ENCODE measurements at places on chromosomes 12 and 14.

DNA sequence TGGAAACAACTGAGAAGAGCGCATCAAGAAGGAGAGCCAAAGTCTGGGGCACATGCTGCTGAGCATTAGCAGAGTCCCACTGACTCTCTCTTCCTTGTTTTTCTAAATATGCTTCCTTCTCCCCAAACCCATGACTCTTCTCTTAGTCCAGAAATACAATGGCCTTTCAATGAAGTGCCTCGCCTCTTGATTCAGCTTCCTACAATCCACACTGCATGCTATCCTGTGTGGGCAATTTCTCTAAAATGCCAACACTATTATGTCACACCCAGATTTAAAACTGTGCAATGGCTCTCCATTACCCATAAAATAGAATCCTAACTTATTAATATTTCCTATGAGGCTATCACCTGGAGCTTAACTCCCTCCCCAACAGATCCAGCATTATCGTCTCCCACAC, 198.6 kb downstream of the RPAP3 start:
- peak; percentile 71 for DNase-seq

DNA sequence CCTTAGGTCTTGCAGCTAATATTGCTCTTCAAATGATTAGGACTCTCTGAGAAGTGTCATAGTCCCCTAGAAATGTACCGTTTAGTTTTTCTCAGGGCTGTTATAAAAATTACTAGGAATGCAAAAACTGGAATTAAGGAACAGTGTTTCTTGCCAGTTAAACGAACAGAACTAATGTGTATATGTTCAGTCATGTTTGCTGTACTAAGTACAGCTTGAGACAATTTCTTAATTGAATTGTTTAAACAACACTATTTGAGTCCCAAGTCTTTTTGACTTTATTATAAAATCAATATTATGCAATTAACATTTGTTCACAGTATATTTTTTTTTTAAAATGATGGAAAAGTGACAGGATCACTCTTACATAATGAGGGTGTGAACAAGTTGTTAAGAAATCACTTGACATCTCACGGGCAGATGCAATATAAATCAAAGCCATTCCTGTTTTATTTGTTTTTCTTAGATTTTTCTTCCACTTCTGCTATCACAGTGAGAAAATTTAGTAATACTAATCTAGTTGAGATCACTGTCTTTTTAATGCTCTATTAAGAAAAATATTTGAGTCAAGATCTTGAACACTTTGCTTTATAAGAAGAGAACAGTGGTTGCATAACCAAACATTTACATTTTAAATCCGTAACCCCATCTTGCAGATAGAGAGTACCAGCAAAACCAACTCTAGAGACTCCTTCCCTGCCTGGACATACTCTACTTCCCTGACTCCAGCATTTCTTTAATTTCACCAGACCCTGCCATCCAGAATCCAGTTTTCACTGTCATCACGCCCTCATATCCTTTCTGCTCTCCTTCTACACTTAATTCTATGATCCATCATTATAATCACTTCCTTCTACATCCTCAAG, 140.7 kb upstream of the KITLG start:
- no peak for DNase-seq

DNA sequence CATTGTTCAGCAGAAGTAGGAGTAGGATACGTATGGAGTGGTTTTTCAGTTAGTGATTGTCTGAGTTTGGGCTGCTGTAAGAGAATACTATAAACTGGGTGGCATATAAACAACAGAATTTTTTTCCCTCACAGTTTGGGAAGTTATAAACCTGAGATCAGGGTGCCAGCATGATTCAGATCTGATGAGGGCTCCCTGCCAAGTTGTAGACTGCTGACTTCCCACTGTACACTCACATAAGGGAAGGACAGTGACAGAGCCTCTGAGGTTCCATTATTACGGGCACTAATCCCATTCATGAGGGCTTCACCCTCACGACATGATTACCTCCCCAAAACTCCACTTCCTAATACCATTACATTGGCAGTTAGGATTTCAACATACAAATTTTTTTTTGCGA, 50.7 kb downstream of the ACSM4 start:
- peak; percentile 32 for DNase-seq

DNA sequence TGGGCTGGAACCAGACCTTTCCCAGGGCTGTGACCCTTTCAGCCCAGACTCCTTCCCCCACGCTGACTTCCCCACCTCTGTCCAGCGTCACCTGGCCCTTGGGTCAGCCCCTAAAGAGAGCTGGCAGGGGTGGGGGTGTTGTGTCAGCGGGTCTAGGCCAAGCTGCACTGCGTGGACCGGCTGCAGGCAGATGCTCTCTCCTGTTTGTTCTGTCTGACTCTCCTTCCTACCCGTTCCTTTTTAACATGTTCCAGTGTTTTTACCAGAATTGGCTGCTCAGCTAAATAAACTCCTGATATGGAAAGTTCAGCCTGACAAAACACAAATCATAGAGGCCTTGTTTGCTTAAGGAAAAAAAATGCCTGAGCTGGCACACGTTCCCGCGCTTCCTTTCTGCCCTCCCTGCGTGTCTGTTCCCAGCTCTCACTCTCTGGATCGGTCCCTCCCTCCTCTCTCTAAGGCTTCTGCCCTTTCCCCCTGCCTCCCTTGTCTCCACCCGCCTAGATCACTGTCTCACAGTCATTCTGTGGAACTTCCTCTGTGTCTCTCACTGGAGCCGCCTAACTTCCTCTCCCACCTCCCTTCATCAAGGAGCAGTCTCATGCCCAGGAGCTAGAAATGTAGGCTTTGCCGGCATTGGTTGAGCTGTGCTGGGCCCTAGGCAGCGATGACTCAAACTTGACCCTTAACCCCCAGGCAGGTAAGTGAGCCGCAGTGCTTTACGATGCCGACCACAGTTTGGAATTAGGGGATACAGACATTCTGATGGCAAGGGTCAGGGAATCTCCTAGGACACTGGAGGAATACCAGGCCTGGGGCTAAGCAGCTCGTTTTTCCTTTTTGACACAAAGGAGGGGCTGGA, 15.5 kb upstream of the MLXIP start:
- DNase-seq: peak; percentile 91

- peak; percentile 82 for DNase-seq
Observed at GRCh38 chr12:69392179-69392928, 32.8 kb downstream of the YEATS4 start.

DNA sequence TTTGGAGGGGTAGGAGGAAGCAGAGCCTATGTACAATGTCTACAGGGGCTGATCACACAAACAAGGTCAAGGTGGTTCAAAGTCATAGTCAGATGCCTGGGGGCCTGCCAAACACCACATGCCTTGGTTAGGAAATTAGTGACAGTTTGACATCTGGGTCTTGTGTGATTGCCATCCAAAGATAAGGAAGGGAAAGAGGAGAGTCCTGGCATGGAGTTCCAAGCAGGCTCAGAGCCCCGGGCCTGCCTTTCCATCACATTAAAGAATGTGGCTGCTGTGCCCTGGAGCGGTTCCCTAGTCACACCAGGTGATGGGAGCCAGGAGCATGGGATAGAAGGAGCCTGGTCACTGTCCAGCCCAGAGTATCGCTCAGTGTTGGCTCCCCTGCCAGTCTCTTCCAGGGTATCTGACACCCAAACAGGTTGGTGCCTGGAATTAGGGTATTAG, 53.6 kb upstream of the BCL2L14 start:
- no peak for DNase-seq

DNA sequence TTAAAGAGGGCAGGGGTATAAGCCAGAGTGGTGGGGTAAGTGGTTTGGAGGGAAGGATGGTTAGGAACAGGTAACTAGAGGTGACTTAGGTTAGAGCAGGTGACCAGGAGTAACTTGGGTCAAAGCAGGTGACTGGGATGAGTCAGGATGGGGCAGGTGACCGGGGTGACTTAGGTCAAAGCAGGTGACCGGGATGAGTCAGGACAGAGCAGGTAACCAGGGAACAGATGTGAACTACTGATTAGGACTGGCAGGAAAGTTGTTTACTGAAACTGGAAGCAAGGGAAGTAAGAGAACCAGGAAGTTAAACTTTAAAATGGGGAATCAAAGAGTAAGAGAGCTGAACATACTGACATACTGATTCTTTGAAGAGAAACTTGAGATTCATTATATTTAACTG, 57.4 kb downstream of the FSCB start:
- DNase-seq: no peak

- no peak for DNase-seq
Observed at GRCh38 chr12:125742413-125742812, 677.2 kb downstream of the AACS start.

DNA sequence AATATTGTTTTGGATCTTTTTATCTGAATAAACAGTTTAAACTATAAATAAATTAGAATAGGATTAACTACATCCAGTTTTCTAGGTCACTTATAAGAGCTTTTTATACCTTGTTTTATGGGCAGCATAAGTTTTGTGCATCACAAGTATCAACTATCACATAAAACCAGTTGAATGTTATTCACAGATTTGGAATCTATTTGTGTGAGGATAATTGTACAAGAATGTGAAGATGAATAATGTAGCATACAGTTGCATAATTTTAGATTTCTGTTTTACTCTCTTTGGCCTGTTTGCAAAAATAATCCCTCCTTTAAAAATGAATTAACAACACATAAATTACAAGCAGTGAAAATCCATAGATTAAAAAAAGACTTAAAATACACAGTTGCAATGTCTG, 88.8 kb downstream of the SCFD1 start:
- peak; percentile 5 for DNase-seq

DNA sequence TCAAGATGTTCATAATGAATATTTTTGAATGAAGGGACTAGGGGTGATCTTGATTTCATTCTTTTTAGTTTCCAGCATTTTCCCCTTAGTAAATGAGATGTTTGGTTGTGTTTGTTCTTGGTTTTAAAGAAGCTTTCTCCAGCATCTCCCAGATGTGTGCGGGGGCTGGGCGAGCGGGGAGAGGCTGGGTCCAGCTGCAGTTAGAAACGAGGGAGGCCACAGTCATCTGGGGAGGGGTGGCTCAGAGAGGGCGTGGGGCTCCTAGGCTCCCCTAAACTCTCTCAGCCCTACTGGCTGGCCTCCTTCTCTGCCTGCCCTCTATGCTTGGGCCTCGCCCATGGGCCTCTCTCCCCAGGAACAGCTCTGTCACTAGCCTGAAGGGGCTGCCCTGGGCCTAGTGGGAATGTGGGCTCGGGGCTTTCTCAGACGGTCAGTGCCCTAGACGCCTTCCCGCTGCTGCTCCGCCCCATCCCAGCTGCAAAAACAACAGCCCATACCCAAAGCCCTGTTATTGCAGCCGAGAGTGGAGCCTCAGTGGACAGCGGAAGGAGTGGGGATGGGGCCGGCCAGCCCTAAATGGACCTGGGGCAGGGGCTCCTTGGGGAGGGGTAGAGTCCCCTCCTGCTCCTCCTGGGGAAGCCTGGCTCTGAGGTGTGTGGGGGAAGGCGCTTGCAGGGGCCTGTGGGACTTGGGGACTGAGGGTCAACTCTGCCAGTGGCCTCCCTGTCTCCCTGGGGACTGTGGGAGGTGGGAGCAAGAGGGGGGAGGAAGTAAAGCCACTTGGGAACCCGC, 18.3 kb upstream of the EIF2B2 start:
- DNase-seq: no peak

- peak; percentile 66 for DNase-seq
Observed at GRCh38 chr12:1644534-1645438, 15.8 kb downstream of the WNT5B start.

DNA sequence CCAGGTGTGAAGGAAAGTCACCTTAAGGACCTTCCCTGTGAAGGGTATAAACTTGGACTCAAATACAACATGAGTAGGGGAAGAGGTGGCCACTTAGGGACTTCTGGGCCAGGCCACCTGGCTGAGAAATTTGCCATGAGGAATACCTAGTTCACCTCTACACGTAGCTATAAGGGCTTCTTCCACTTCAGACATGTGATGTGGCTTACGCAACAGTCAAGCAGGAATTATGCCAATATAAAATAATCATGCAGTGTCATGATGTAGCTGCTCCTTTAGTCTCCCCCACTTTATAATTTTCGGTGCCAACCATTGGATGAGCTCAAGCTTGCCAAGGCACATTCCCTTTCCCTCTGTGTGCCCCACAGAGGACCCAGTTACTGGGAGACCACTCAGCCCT, 166.6 kb upstream of the BCL2L14 start:
- DNase-seq: peak; percentile 38

- no peak for DNase-seq
Observed at GRCh38 chr14:82836256-82836950, 1302.8 kb upstream of the SEL1L start.

DNA sequence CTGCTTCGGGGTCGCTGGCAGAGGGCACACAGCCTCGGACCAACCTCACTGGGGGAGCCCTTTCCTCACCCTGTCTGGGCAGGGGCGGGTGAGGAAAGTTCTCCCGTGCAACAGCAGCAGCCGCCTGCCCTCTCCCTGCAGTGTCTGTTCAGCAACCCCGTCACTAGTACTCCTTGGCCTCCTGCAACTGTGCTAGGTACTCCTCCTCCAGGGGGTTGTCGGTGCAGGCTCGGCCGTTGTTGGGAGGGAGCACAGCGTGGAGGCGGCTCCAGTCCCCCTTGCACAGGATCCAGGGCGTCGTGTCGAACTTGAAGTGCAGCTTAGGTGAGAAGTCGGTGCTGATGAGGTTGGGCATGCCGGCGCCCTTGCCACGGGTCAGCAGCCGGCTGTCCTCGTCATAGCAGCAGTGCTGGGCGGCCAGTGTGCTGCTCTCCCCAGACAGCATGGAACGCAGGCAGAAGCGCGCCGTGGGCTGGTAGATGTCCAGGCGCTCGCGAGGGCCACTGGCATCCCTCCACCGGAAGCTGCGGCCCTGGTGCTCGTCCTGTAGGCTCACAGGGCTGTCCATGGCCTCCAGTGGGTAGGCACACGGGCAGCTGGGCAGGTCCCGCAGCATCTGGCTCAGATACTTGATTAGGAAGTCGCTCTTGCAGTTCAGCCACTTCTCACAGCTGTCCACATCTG, 17.7 kb downstream of the AHSA1 start:
- no peak for DNase-seq

- DNase-seq: peak; percentile 78
Observed at GRCh38 chr12:45599196-45599595, 130.3 kb upstream of the ARID2 start.

DNA sequence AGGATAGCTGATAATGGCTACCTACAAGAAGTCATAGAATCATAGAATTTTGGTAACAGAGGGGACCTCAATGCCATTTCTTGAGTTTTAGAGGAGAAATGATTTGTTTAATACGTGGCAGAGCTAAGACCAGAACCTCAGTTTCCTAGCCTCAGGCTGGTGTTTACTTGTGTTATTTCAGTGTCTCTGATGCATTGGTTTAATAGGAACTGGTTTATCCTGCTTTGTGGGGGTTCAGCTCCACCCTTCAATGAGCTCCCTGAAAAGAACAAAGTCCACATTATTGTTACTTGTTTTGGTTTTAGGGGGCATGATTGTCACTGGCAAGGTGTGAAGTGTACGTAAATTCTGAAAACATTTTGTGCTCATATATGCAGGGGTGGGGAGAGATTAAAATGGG, 55.4 kb downstream of the AKAP6 start:
- peak; percentile 57 for DNase-seq

GRCh38 chr12:54021432-54022013, 6.7 kb upstream of the HOXC6 start:
- DNase-seq: peak; percentile 6

GRCh38 chr14:64591809-64592208, 42.0 kb downstream of the PPP1R36 start:
- DNase-seq: no peak

All from bronchial epithelial cell (primary cell).